ENCODE measurements at places on chromosomes 2 and 18.

DNA sequence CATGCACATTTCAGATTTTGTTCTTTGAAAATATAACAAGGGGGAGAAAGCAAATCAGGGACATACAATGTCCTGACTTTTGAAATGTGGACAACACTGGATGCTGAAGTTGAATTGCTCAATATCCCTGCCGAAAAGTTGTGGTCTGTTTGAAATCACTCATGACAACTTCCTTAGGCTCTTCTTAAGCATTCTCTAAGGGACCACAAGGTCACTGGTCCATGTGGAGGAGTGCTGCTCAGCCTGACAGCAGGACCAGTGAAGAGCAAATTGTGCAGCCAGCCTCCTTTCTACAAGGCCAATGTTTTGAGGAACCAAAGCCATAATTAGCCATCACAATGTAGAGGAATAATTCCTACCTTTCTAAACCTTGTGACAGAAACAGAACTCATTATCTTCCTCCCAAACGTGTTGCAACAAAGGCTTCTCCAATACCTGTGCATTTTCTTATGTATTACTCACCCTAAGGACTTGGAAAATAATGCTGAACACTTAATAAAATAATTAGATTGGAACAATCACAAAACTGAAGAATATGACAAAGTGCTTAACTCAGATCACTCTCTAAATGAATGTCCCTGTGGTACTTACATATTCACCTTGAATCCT, 1477.6 kb upstream of the NXPH2 start:
- no peak for DNase-seq

DNA sequence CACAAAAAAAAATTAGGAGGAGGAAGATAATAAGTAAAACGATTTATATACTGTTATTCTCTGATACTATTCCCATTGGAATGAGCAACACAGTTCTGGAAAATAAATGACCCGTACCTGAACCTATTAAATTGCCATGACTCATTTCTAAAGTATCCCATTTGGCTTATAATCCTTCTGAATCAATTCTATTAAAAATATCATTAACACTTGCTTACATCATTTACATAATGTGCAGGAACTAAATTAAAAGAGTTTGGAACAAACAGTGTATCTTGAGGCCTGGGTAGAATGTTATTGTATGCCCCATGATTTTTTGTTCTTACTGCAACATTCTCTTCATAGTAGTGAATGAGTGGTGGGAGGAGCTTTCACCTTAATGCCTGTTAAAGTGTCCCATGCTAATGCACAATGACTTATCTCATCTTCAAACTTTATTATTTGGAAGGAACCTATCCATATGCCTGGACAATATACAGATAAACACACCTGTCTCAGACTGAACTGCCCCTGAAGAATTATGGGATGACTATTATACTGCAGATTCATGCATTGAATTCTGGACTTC, 549.9 kb upstream of the ACVR2A start:
- no peak for DNase-seq

- DNase-seq = no peak
Observed at GRCh38 chr2:109330056-109330455, 201.1 kb downstream of the SH3RF3 start.

DNA sequence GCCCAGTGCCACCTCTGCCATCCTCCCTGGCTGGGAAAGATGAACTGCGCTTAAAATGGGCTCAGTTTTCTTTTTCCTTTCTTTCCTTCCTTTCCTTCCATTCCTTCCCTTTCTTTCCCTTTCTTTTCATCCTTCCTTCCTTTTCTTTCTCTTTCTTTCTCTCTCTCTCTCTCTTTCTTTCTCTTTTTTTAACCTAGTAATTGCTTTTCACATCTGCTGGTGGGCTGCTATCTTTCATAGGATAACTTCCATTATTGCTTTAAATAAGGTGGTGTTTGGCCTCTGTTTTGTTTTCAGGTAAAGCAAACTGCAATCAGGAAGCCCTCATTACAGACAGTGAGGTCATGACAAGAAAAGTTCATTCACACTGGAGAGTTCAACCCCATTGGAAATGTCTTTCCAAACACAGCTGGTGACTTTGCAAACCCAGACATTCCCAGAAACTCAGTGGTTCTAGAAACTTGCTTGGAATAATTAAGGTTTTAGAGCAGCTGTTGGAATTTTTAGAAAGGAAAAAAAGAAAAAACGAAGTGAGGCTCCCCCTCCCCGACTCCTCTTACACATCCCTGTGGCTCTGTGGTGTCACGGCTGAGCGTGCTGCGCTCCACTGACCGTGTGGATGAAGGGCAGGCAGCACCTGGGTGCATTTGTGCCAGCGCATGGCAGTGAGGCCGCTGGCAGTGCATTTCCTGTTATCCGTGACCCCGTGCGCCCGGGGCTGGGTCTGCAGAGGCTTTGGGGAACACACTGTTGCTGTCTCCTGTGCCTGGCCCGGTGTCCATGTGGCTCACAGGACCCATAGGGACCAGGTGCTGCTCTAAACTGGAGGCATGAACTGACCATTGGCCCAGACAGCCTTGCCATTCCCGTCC, 76.9 kb downstream of the MBP start:
- no peak for DNase-seq
